IMR-90 (cell line): ENCODE measurements at places on chromosomes 4 and X.

- peak; percentile 78 for DNase-seq
Observed at GRCh38 chr4:17787315-17787714, 5.9 kb upstream of the FAM184B start.

- no peak for DNase-seq
Observed at GRCh38 chr4:189780391-189780790, 160.3 kb upstream of the FRG1 start.

GRCh38 chr4:16289897-16290554 lies 63.8 kb upstream of the TAPT1 start:
- DNase-seq, result peak; percentile 46

- DNase-seq, result peak; percentile 78
Observed at GRCh38 chr4:126071346-126072333, 756.9 kb downstream of the FAT4 start.

GRCh38 chrX:135383249-135383648 lies 38.5 kb upstream of the SMIM10L2A start:
- no peak for DNase-seq
